ENCODE measurements at places on chromosomes 4 and X.
A peak's percentile ranks its signal among the peaks of the same experiment; 100 is the strongest.

DNA sequence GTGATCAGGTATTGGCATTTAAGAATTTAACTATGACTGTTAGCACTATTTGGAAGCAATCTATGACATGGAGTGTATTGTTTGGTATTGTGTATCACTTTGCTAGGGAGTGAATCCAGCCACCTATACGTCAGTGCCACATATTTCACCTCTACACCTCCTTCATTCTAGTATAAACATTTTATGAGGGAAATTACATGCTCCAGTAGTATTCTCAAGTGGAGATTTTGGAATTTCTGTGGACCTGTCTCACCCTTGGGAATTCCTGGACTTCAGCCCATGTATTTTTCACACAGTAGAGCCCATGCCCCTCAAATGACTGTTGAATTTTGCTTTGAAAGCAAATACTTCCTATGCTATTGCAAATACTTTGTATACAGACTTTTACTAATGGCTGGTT is 11.3 kb downstream of the BST1 start:
- no peak for DNase-seq

- peak; percentile 49 for DNase-seq
These were observed 69.8 kb downstream of the ZNF827 start for GRCh38 chr4:145868637-145869409.

DNA sequence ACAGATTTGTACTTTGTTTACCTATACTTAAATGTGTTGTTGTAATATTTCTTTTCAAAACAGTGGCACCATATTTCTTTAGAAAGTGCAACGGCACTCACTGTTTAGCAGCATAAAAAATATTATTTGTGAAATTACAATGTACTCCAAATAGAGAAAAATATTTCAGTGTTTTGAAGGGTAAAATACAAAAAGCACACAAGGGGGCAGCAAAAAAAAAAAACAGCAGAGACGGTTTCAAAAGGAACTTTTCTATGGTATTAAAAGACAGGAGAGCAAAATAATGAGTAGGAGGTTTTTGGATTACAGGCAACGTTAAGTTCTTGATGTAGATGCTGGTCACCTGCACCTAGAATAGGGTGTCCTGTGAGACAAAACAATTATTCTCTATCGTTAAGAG is 2.0 kb downstream of the NUDT11 start:
- DNase-seq = peak; percentile 33

GRCh38 chr4:16783119-16783518 is 115.3 kb downstream of the LDB2 start:
- no peak for DNase-seq

DNA sequence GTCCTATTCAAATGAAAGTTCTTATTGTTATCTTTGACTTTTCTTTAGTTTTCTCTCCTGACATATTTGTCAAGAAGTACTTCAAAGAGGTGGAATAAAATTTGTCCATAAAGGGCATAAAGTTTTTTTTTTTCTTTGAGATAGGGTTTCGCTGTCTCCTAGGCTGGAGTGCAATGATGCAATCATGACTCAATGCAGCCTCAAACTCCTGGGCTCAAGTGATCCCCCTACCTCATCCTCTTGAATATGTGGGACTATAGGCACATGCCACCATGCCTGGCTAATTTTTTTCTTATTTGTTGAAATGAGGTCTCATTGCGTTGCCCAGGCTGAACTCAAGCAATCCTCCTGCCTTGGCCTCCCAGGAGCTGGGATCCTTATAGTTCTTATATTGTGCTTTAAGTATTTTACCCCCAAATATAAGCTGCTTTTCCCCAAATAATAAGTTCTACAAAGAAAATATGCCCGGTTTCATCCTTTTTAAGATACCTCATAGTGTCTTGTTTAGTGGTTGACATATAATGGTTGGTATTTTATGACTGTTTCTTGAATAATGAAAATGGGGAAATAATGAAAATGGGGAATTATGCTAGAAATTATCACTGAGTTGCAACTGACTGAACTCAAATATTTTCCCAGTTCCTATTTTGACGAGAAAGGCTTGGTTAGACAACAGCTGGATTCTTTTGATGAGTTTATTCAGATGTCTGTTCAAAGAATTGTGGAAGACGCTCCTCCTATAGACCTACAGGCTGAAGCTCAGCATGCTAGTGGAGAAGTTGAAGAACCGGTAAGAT is 11.6 kb downstream of the POLR2B start:
- DNase-seq = no peak

DNA sequence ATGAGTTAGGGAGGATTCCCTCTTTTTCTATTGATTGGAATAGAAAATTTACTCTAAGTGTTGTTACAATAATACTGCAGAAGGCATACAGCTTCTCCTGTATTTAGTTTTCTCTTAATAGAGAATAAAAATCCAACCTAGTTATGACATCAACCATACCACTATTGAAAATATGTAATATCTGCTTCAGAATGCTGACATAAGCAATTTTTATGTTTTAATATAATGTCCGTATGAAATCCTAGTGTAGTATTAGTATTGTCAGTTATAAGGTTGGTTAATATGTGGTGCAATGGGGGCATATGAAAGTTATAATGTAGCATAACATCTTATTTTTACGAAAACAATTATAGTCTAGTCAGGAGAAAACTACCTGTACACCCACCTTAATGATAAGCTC is 68.2 kb downstream of the HEPH start:
- no peak for DNase-seq

GRCh38 chrX:135114392-135114791 is 5.9 kb downstream of the ETDB start:
- no peak for DNase-seq

DNA sequence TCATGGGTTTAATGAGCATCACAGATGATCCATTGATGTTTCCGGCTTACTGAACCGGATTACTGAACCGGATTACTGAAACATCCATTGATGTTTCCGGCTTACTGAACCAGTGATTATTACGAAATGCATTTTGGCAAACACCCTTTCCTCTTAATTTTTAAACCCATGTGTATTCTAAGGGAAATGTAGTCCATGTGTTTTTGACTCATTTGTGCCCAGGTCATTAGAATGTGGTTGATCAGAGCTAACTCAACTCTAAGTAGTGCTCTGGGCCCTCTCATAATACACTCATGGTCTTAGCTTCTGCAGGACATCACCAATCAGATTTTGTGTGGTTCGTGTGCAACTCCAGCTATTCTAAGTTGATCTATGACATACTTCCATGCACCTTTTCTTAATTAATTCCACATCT is 141.6 kb downstream of the SPATA18 start:
- DNase-seq = no peak

- no peak for DNase-seq
These were observed 9.4 kb upstream of the RASL11B start for GRCh38 chr4:52852711-52853110.

DNA sequence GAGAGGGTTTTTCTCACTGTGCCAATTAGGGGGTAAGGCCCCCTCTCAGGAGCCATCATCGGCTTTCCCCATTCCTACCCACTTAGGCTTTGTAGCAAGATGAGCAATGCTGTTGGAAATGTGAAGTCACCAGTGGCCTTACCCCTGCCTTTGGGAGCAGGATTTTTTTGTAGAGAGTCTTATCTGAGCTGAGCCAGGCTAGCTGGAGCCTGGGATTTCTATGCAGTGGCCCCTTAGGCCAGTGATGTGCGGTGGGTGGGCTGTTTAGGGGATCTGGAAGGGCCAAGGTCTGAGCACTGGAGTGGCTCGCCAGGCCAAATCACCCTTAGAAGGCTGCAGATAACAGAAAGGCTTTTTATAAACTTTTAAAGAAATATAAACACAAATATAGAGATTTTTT is 4.2 kb downstream of the CXorf65 start:
- no peak for DNase-seq

- DNase-seq = no peak
These were observed 220.7 kb downstream of the HS6ST2 start for GRCh38 chrX:132737743-132738142.

DNA sequence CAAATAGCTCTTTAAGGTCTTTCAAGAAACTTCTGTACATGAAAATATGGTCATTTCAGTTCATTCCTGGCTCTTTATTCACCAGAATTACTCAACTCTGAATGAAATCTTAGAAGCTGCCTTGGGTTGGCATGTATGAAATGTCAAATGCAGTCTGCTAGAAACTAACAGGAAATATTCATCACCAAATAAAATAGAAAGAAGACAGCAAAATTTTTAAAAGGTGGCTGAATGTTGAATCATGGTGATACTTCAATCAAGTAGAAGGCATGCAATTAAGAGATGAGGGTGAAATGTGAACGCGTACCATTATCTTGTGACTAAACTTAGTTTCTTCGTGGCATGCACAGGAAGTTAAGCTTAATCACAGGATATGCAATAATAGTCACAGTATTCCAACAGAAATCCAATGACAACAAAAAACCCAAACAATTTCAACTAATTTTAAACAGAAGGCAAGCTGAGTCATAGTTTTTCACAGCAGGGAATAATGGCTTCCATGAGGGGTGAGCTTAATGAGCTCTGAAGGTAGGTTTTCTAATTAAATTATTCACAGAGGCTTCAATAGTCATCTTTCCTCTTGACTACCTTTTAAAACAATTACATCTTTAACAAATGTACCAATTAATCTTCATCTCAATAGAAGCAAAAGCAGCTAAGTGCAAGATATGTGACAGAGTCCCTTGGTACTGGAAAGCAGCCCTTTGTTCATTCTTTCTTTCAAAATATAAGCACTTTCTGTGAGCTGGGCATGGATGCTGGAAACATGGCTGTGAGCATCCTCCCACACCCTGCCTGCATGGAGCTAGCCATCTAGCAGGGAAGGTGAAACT is 44.5 kb downstream of the SCFD2 start:
- DNase-seq = peak; percentile 21

DNA sequence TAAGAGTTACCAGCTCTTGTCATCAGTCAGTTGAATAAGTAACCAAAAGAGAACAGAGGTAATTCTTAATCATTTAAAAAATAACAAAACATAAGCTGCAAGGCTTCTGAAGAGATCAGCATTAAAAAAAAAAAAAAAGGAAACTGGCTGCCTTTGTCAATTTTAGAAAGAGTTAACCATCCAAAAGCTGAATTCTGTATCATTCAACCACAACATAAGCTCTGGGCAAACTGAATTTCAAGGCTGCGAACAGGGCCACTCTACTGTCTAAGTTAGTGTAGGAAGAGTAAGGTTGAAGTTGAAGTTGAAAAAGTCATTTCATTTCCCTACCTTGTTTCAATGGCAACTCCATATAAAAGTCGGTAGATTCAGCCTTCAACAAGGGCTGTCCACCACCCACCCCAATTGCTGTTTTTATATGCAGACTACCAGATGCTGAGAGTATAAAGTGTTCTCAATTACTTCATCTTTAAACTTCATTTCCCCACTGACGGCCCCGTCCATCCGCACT is 1.1 kb upstream of the LIN54 start:
- no peak for DNase-seq

DNA sequence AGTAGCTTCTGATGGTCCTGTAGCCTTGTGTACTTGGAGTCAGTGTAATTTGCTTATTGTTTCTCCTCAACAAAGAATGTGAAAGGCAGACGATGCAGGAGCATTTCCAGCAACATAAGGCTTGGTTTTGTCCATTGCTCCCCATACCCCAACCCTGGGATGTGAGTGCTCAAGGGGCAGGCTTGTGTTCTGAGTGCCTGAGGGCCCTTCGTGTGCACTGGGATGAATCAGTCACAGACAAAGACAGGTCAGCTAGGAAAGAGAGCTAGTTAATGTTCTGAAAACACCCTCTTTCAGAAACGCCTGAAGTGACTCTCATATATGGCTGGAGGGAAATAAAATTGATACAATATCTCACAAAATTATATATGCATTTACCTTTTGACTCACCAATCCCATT is 59.1 kb downstream of the PRPS1 start:
- no peak for DNase-seq

DNA sequence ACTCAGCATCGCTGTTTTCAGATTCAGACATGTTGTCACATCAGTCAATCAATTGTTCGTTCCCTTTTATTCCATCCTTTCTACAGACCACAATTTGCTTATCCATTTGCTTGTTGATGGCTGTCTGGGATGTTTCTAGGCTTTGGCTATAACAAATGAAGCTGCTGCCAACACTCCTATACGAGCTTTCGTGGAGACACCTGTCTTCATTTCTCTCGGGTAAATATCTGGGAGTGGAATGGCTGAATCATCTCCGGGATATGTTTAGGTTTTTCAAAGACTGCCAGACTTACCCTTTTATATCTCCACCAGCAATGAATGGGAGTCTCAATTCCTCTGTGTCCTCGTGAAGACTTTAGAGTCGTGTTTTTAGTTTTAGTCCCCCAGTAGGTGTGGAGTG is 118.9 kb downstream of the SORCS2 start:
- no peak for DNase-seq

GRCh38 chr4:147361726-147362125 is 119.2 kb upstream of the EDNRA start:
- DNase-seq = no peak

DNA sequence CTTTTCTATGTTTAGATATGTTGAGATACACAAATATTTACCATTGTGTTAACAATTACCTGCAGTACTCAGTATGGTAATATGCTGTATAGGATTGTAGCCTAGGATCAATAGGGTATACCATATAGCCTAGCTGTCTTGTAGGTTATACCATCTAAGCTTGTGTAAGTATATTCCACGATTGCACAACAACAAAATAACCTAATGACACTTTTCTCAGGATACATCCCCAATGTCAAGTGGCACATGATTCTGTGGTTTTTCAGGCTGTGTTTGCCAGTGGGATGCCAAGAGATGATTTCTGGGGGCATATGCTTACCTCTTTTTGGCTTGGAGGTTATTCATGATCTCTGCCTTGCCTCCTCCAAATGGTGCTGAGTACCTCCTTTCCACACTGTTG is 247.2 kb upstream of the CENPE start:
- no peak for DNase-seq

DNA sequence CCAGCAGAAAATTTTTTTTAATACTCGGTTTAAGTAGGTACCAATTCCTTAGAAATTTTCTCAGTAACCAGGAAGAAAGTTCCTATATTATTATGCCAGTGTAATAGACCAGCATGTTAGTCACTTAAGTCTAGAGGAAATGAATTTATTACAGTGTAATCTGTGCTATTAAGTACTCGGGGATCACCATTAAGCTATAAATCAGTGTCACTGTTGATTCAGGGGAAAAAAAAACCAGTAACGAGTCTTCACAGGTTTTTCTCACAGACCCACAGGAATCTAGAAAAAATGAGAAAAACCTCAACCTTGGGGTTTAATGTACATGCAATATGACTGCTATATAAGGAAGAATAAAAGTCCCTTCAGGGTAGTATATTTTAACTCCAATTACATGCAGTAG is 138.3 kb upstream of the IL1RAPL2 start:
- DNase-seq = no peak

- DNase-seq = peak; percentile 77
These were observed 2.2 kb upstream of the CLDN2 start for GRCh38 chrX:106917830-106918500.

- DNase-seq = no peak
These were observed 83.0 kb downstream of the MAGEB17 start for GRCh38 chrX:16250296-16250695.

- no peak for DNase-seq
These were observed 54.2 kb upstream of the MGST2 start for GRCh38 chr4:139611391-139611790.

GRCh38 chr4:32890398-32890797 is 2170.2 kb downstream of the PCDH7 start:
- no peak for DNase-seq

GRCh38 chr4:53322696-53323095 is 43.2 kb downstream of the SCFD2 start:
- no peak for DNase-seq

GRCh38 chr4:121098266-121098665 is 25.9 kb upstream of the NDNF start:
- peak; percentile 22 for DNase-seq

All from hematopoietic multipotent progenitor cell (in vitro differentiated cells).